Epithelial cell of proximal tubule (primary cell): ENCODE measurements at places on chromosomes 12 and 14. TPM values are rescaled to one million over a fixed set of nuclear protein-coding genes. Genes with fewer than 3 reads are reported as not detected.

DNA sequence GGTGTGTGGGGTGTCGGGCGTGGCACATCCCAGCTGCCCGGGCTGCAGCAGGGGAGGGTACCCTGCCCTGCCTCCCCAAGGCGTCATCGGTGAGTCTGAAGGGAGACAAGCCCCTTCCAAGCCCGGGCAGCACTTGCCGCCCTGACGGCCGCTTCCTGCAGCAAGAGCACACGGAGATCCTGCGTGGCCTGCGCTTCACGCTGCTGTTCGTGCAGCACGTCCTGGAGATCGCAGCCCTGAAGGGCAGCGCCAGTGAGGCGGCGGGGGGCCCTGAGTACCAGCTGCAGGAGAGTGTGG, 10.1 kb upstream of the PUS1 start:
- no peak for DNase-seq

DNA sequence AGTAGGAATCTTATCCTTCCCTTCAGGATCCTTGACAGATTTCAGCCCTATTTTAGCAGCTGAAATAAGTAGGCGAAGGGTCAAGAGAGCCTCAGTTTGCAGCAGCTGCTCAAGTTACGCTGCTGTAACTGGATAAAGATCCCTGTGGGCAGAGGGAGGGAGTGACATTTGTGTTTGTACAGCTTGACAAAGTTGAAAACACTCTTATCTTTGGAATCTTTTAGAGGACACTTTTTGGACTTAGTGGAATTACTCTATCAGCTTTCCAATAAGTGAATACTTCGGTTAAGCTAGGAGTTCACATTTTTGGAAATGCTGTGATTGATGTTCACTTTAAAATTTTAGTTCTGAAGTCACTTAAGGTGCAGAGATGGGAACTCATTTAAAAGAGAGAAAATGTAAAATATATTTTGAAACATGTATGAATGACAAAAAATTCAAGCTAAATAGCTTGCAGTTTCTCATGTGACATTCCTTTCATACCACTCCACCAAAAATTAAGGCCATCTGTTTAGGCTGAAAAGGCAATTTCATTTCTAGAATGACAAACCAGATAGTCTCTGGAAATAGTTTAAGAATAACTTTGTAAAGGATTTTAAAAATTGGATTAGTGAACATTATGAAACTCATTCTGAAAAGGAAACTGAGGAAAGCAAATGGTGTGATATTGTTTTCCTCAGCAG, 55.2 kb downstream of the SLC38A4 start:
- no peak for DNase-seq

DNA sequence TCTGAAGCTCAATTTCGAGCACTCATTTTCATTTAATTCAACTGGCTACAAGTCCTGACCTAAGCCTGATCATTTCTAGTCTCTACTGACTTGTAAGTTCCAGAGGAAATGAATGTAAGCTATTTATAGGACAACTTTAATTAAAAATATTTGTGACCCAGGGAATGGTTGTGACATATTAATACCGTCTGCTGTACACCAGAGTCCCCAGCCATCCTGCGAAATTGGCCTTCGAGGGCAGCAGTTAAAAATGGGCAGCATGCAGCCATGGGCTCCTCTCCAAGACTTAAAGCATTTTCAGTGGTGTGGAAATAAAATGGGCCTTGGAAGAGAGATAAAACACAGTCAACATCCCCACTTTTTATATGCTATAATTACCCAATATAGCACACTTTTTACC, 30.7 kb upstream of the OVCH1 start:
- no peak for DNase-seq

DNA sequence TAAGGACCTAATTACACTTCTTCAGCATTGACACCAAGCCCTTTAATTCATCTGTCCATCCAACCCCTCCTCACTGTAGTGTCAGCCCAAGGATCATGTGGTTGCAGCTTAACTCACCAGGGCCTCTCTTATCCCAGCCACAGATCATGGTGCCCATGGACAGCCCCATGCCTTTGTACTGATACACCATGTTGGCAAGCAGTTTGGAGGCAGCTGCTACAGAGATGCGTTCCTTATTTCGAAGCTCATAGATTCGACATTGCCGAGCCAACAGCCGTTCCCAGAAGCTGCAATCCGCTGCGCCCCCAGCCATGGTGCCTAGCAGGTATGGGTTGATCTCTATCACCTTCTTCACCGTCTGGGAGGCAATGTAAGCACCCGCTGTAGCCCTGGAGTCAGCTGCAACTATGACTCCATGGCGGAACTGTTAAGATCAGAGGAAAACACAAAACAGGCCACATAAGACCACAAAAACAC, 1.4 kb downstream of the PSMB5 start:
- DNase-seq = no peak

DNA sequence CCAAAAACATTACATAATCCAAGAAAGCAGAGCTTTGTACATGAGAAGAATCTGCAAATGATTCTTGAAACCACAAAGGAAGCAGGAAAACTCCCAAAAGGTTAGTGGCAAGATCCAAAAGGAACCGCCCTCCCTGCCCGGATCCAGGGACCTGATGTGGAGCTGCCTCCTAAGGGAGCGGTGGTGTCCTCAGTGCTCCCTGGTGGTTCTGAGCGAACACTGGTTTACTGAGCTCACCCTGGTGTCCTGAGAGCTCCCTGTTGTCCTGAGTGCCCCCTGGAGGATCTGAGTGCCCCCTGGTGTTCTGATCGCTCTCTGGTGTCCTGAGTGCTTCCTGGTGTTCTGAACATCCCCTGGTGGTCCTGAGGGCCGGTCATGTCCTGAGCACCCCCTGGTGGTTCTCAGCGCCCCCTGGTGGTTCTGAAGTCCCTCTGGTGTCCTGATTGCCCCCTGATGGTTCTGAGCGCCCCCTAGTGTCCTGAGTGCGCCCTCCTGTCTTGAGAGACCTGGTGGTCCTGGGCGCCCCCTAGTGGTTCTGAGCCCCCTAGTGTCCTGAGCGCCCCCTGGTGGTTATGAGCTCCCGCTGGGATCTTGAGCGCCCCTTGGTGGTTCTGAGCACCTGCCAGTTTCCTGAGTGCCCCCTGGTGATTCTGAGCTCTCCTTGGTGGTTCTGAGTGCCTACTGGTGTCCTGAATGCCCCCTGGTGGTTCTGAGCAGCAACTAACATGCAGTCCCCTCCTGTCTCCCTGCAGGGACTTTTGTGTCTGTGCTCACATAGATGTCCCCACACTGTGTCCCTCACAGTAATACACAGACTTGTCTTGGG, 891.1 kb downstream of the TMEM121 start:
- no peak for DNase-seq

DNA sequence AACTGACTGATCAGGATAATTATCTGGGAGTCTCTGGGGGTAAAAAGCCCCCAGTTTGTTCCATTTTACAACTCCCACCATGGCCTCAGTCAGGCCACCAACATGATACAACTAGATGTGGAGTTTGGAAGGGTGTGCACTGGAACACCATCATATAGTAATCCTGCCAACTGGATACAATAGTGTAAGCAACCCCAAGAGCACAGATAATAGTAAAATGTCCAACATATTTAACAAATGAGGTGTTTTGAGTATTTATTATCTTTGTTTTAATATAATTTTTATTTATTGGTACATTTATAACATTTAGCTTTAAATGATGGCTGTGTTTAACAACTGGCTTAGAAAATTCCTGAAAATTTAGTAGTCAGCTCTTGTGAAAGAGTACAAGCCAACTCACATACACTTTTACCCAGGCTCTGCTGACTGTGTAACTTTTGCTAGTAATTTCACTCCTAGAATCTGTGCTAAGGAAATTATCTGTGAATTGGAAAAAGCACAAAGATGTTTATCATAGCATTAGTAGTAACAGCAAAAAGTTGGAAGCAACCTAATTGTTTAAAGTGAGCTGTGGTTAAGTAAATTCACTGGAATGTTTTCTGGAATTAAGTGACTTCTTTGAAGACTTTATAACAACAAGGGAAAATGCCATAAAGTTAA, 196.8 kb downstream of the RAD51B start:
- DNase-seq = no peak

DNA sequence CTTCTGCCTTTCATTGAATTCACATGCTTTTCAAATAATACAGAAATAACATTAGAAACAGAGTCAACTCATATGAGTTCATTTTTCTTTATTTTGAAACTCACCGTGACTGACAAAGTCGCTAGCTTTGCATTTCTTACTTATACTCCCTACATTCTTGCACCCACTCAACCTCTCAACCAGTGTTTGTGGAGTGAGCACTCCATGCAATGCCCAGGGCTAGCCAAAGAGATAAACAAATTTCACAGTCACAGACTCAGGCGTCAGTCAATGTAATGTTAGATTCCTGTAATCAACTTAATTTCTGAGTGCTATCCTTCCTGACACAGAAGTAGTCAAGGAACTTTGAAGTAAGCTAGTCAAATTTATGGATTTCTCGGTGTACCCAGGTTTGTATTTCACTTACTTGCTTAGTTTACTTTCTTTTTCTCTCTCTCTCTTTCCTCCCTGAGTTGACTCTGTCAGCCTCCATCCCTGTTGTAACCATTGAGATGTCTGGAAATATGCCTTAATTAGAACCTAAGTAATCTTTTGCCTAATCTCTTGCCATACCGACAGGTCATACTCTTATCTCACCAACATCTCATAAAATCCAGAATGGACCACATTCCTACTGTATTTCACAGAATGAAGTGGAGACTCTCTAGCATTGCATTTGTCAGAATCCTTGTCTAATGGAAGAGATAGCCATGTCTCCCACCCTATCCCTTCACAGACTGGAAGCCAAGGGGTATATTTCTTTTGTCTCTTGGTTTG, 413.0 kb downstream of the AEBP2 start:
- no peak for DNase-seq

- DNase-seq = no peak
Observed at GRCh38 chr12:81010641-81011040, 67.2 kb upstream of the ACSS3 start.

- DNase-seq = no peak
Observed at GRCh38 chr14:106619606-106620005, 1093.2 kb downstream of the TMEM121 start.

GRCh38 chr14:34851395-34851794, 23.8 kb downstream of the BAZ1A start:
- DNase-seq = peak; percentile 7

- no peak for DNase-seq
Observed at GRCh38 chr12:121444842-121445202, 44.9 kb downstream of the RNF34 start.

DNA sequence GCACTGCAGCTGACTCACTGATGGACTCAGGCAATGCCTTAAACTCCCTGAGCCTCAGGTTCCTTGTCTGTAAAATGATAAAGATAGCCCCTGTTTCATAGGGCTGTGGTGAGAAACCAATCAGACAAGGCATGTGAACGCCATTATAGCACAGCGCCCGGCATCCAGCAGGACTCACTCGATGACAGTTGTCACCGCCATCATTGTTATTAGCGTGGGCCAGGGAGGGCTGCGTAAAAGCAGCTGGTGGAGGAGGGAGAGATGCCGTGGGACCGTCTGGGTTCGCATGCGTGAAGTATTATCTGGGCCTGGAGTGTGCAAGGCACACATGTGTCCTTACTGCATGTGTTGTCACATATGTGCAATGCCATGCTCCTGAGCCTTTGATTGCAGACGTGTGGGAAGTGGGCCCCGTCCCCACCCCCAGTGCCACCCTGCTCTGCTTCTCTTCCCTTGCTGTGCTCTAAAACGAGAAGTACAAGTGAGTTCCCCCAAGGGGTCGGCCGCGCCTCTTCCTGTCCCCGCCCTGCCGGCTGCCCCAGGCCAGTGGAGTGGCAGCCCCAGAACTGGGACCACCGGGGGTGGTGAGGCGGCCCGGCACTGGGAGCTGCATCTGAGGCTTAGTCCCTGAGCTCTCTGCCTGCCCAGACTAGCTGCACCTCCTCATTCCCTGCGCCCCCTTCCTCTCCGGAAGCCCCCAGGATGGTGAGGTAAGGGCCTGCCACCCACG, at the start of gene PTPN6:
Gene PTPN6, plus strand, starts transcription at position 546 of the 730 bp plus-strand sequence. Its CDS starts 157 bp downstream, at position 703.
- no peak for DNase-seq

- no peak for DNase-seq
Observed at GRCh38 chr14:51507906-51508511, 143.7 kb upstream of the FRMD6 start.

DNA sequence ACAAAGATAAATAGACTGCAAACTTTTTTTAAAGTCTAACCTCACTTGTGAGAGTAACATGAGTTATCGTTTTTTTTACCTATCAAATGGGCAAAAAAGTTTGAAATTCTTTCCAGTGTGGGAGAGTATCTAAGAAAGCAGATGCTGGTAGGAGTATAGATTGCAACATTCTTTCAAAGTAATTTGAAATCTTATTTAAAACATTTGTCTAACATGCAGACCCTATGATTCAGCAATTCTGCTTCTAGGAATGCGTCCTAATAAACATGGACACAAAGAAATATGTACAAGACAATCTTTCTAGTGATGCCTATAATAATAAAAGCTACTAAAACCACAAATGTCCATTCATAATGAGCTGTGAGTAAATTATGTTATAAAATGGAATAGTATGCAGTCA, 110.4 kb upstream of the TMCC3 start:
- DNase-seq = no peak

ZBTB1 gene
- 20.8 and 26.7 TPM in 2 replicates for total RNA-seq

RPS6KA5 gene
- total RNA-seq = 3.6 and 3.7 TPM in 2 replicates

OTX2 gene
- not detected in 2 replicates for total RNA-seq
